ENCODE measurements at places on chromosomes 12 and 14.

DNA sequence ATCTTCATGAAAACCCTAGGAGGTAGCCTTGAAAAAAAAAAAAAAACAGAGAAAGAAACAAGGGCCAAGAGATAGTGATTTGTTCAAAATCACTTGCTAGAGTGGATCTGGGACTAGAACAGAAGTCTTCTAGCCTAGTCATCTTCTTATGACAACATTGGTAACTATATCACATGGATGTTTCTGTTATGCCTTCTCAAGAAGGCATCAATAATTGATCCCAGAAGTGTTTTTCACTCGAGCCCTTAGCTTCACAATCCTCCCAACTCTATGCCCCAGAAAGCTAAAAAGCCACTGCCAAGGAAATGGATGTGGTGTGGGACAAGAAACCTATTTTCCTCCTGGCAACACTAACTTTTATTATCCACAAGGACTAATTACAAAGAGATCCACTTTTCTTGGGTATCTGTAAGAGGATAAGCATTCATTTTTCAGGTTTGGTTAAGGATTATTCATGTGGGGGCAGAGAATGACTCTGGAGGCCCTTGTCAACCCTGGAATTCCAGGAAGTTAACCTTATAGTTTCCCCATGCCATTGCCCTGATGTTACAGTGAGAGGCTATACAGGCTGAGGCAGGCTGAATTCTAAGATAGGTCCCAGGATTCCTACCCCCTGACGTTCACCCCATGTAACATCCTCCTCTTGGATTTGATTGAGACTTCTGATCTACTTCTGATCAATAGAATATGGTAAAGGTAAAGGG, 67.7 kb upstream of the CPM start:
- no peak for DNase-seq

- no peak for DNase-seq
Measured at GRCh38 chr14:95697764-95698163, 11.5 kb downstream of the TCL1B start.

DNA sequence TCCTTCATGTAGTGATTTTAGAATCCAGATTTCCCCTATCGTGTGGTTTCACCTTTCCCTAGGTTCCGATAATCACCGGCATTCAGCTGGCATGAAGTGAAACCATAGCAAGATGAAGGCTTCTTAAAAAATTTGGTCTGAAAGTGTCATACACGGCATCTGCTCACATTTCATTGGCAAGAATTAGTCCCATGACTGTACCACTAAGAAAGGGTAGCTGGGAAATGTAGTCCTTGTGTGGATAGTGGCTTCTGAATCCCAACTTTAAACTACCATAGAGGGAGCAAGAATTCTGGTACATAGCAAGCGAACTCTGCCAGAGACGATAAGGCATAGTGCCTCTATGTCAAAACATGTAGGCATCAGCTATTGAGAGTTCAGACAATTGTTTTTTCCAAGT, 360.1 kb upstream of the TBX3 start:
- DNase-seq = no peak

GRCh38 chr12:116926283-116927243, 15.8 kb downstream of the FBXW8 start:
- no peak for DNase-seq

DNA sequence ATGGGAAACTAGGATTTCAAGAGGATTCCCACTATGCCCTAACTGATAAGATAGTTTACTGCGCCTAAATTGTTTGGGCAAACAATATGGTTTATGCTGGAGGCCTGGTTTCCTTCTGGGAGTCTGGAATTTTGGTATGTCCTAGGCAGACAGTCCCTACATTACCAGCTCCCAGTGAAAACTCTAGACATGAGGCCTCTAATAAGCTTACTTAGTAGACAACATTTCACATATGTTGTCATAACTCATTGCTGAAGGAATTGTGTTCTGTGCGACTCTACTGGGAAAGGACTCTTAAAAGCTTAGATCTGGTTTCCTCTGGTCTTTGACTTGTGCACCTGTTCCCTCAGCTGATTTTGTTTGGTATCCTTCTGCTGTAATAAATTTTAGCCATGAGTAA, 18.0 kb upstream of the PRPF39 start:
- DNase-seq = no peak

GRCh38 chr14:86430853-86431252, 900.9 kb downstream of the FLRT2 start:
- peak; percentile 3 for DNase-seq

DNA sequence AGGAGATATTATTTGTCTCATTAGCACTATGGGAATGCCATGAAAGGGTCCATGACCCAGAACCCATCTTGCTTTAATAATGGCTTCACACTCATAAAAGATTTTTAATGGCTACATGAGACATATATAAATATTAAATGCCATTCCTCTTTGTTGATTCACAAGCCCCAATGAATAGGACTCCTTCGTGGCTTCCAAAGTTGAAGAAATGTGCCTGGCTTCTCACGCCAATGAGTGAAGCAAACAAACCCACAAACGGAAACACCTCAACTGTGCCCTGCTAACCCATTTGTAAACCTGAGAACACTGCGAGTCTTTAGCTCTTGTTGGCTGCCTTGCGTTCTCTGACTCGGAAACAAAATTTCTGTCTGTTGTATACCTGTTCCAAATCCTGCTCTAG, 381.7 kb upstream of the DDHD1 start:
- DNase-seq = no peak

- no peak for DNase-seq
Measured at GRCh38 chr12:84497819-84498218, 414.8 kb downstream of the SLC6A15 start.

- no peak for DNase-seq
Measured at GRCh38 chr14:64719601-64720000, 15.4 kb downstream of the PLEKHG3 start.

GRCh38 chr12:113891739-113892520, 74.2 kb downstream of the RBM19 start:
- no peak for DNase-seq

- DNase-seq = no peak
Measured at GRCh38 chr14:56056031-56056430, 62.2 kb upstream of the PELI2 start.

GRCh38 chr12:111316671-111317070, 52.2 kb downstream of the PHETA1 start:
- DNase-seq = no peak

DNA sequence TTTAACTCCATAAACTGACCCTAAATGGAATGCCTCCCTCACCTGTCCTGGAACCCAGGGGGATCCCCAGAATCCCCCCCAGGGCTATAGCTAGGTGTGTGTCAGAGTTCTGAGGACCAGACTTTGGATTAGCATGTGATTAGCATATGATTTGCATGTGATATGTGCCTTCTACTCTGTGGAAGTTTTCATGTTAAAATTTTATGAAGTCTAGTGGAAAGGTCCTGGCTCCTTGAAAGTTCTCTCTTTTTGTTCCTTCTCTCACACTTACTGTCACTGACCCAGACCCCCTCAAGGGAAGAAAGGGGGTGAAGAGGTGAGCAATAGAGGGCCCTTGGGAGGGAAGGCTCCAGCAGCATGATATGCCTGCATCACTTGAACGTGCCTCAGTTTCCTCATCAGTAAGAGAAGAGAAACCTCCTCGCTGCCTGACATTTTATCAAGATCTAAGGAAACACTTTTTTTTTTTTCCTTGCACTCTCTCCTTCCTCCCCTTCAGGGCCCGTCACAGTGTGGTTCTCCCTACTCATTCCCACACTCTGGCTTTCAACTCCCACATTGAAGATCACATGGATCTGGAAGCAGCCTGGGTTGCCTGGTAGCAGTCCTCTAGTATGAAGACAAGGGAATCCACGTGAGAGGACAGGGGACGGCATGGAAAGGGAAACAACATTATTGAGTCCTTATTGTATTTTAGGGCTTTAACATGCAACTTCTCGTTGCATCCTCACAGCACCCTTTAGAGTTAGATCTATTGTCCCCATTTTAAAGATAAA, 3.3 kb upstream of the C1QL4 start:
- no peak for DNase-seq

- DNase-seq = peak; percentile 88
Measured at GRCh38 chr14:70045844-70046535, 142.8 kb downstream of the SLC8A3 start.

DNA sequence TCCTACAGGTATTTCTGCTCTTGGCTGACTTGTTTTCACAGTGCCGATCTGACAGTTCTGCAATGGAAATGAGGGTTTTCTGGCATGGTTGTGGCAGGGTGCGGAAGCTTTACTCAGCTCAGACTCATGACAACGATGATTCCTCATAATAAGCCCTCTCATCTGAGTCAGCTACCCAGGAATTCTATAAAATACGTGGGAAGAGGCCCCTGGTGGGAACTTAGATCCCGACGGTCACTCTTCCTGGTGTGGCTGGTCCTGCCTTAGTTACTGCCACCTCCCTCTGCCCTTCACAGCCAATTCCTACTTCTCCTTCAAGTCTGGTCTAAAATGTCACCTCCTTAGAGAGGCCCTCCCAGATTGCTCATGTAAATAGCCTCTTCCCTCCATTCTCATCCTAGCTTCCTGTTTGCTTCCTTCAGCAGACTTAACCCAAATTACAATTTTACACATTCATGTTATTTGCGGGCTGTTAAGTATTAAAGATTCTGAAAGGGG, 104.2 kb upstream of the MAP1LC3B2 start:
- DNase-seq = no peak

DNA sequence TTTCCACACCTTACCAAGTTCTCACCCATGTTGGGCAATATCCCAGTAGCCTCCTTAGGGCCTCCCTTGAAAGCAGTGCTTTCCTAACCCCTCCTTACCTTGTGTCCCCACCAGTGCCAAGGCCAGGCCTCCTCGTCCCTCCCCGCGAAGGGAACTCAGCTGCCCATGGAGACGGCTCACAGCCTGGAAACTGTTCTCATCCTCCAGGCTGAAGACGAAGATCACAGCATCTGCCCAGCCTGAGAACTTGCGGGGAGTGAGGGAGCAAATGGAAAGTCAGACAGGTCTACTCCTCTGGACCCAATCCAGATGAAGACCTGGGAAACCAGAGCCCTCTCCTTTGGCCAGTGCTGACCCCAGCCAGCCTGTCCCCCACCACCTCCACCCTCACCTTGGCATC, 4.6 kb downstream of the AGAP2 start:
- DNase-seq = no peak

GRCh38 chr12:124622331-124622730, 54.9 kb upstream of the NCOR2 start:
- no peak for DNase-seq

DNA sequence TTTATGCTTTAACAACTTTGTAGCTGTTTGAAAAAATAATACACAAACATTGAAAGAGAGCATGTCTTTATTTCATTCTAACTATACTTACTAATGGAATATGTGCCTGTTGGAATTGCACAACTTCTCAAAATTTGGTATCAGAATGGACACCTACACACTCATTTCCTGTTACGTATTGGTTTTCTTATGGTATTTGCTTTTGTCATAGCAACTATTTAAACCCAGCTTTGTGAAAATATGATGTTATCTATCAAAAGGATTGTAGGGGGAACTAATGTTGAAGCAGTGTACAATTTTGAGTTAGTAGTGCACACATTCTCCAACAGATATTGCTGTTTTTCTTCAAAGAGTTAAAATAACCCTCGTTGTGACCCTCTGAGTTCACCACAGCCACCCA, 52.6 kb downstream of the RBMS2 start:
- no peak for DNase-seq

DNA sequence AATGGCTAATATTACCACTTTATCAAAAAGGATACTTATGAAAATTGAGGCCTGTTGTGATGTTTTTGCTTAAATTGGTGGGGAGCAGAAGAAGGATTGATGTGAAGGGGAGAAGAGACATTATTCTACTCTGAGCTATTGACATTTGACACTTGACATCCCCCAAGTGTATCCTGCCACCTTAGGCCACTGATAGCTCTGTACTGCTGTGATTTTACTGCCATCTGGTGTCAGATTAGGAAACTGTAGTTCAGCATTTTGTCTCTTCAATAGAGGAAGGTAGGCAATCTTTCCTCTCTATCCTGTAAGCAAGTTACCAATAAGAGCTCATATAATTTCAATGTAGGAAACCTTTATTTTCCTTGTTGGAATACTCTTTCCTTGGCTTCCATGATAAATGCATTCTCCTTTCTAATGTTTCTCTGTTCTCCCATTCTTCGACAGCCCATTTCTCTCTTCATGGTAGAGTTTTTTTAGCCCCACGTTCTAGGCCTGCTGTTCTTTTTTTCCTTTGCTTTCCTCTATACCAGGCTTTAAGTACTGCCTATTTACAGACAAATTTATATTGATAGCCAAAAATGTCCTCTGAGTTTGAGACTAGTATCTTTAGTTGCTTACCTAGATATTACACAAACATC, 46.3 kb downstream of the PPHLN1 start:
- peak; percentile 16 for DNase-seq

GRCh38 chr14:93207468-93208308, 632 bp downstream of the UBR7 start:
- no peak for DNase-seq

Data from left lung (tissue), 14 donors.